ENCODE measurements at places on chromosomes 11 and 22. TPM values are rescaled to one million over a fixed set of nuclear protein-coding genes. Genes with fewer than 3 reads are reported as not detected.

CRYBB3 gene
- polyA plus RNA-seq: 0.59 TPM

SYT7 gene
- 0.13 TPM for polyA plus RNA-seq

CCDC87 gene
- polyA plus RNA-seq: 0.08 TPM

GRCh38 chr11:116111546-116111945 lies 607.3 kb upstream of the CADM1 start:
- no peaks in the 10 kb centered on the region for H3K4me1 ChIP-seq
- H3K27ac ChIP-seq: no peak overlapping the region
- no peaks in the 10 kb centered on the region for H3K27me3 ChIP-seq
- H3K36me3 ChIP-seq: no peaks in the 10 kb centered on the region
- no peak overlapping the region for H3K4me3 ChIP-seq

DNA sequence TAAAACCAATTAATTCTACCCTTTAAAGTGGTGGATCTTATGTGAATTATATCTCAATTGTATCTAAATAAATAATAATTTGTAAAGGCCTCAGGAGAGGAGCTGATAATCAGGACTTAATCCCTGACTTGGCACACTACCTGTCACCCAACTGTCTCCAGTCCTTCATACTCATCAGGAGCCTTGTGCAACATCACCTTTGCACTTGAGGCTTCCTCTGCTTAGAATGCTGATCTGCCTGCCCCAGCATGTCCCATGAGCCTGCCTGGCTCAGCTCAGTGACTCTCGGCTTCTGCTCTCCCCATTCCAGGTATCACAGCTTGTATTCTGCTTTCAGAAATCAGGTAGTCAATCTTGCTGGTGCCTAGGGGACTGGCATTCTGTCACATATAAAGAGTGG lies 43.9 kb upstream of the PRODH start:
- H3K27me3 ChIP-seq: no peaks in the 10 kb centered on the region
- H3K4me1 ChIP-seq: no peaks in the 10 kb centered on the region
- no peaks in the 10 kb centered on the region for H3K36me3 ChIP-seq

DNA sequence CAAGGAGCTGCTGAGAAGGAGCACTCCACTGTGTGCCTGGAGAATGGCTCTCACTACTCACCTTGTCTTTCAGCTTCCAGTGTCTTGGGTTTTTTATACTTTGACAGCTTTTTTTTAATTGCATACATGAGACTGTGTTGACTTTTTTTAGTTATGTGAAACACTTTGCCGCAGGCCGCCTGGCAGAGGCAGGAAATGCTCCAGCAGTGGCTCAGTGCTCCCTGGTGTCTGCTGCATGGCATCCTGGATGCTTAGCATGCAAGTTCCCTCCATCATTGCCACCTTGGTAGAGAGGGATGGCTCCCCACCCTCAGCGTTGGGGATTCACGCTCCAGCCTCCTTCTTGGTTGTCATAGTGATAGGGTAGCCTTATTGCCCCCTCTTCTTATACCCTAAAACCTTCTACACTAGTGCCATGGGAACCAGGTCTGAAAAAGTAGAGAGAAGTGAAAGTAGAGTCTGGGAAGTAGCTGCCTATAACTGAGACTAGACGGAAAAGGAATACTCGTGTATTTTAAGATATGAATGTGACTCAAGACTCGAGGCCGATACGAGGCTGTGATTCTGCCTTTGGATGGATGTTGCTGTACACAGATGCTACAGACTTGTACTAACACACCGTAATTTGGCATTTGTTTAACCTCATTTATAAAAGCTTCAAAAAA lies 72.6 kb downstream of the NCAPD3 start:
- no peak overlapping the region for H3K27ac ChIP-seq
- DNase-seq: no peak
- no peaks in the 10 kb centered on the region for H3K27me3 ChIP-seq
- H3K4me1 ChIP-seq: no peaks in the 10 kb centered on the region
